NCI-H1417 (cell line): ENCODE measurements at places on chromosomes 5 and 9.

- no peak for DNase-seq
These were observed 4.8 kb downstream of the DYNC2I2 start for GRCh38 chr9:128651798-128652197.

DNA sequence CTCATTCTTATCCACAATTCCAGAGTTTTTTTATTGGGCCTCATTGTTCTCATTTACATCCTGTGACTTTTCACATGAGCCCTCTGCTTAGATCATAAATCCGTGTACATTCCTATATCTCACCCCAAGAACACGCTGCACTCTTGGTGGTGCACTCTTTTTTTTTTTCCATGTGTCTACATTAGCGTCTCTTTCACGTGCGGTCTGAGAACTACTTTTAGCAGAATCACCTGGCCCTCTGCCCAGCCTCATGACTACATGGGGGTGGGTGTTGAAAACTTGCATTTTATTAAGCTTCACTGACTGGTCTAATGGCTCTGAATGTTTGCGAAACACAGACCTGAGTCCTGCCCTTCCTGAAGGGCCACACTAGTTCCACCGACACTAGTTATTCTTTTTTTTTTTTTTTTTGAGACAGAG is 18.6 kb downstream of the C9orf57 start:
- DNase-seq = peak; percentile 53

GRCh38 chr5:172141949-172142319 is 46.1 kb downstream of the STK10 start:
- DNase-seq = no peak

- no peak for DNase-seq
These were observed 20.0 kb upstream of the GHR start for GRCh38 chr5:42403236-42403635.

- DNase-seq = no peak
These were observed 53.3 kb downstream of the NREP start for GRCh38 chr5:111703662-111704061.
